ENCODE measurements at places on chromosomes 16 and 17. TPM values are rescaled to one million over a fixed set of nuclear protein-coding genes. Genes with fewer than 3 reads are reported as not detected.

- no peaks in the 10 kb centered on the region for H3K36me3 ChIP-seq
- H3K27ac ChIP-seq = peak overlapping the region; percentile 58
- DNase-seq = no peak
- peak overlapping the region; percentile 54 for H3K4me3 ChIP-seq
- H3K27me3 ChIP-seq = no peaks in the 10 kb centered on the region
Observed at GRCh38 chr16:15948532-15949209, 745 bp upstream of the ABCC1 start.

GRCh38 chr16:84313921-84314320 lies 19.2 kb downstream of the WFDC1 start:
- H3K27ac ChIP-seq = no peak overlapping the region
- no peak for DNase-seq
- no peak overlapping the region for H3K4me3 ChIP-seq
- H3K36me3 ChIP-seq = no peaks in the 10 kb centered on the region

- H3K4me1 ChIP-seq = no peaks in the 10 kb centered on the region
- H3K27me3 ChIP-seq = no peaks in the 10 kb centered on the region
- no peak overlapping the region for H3K27ac ChIP-seq
- no peak for DNase-seq
- no peak overlapping the region for H3K4me3 ChIP-seq
Observed at GRCh38 chr17:5272322-5272721, 9.8 kb upstream of the RABEP1 start.

GRCh38 chr17:59186850-59187249 lies 23.0 kb upstream of the SMG8 start:
- H3K4me1 ChIP-seq = no peaks in the 10 kb centered on the region
- H3K4me3 ChIP-seq = no peak overlapping the region
- no peaks in the 10 kb centered on the region for H3K27me3 ChIP-seq
- H3K27ac ChIP-seq = no peak overlapping the region
- peaks cover 45% of the 10 kb centered on the region for H3K36me3 ChIP-seq
- DNase-seq = no peak

- H3K27ac ChIP-seq = no peak overlapping the region
- no peaks in the 10 kb centered on the region for H3K4me1 ChIP-seq
- no peak overlapping the region for H3K4me3 ChIP-seq
- no peaks in the 10 kb centered on the region for H3K36me3 ChIP-seq
- no peaks in the 10 kb centered on the region for H3K27me3 ChIP-seq
Observed at GRCh38 chr16:86680162-86680561, 101.8 kb downstream of the FOXL1 start.

Gene CCDC200
- not detected for total RNA-seq

DNA sequence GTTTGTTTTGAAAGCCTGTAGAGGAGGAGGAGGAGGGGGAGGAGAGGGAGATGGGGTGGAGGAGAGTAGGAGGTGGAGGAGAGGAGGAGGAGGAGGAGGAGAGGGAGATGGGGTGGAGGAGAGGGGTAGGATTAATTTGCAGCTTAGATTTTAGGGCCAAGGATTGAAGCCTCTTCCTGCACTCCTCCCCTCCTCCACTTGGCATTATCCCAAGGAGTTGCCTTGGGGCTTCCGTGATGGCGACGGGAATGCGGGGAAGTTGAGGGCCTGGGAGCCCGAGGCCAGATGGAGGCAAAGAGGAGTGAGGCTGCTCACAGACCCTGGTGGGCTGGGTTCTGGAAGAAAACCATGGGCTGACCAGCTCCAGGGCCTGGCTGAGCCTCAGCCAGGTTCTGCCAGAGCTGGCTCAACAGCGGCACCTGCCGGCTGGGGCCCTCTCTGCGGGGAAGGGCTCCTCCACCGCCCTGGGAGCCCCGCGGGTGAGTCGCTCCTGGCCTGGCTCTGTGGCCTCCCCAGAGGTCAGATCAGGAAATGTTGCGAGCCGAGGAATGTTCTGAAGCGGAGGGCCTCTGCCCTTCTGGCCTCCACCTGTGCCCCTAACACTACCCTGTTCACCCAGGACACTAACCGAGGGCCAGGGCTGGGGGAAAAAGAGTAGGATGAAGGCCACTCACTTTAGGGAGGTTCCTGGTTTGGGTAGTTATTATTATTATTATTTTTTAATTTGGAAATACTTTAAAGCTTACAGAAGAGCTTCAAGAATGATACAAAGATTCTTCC lies 23.9 kb upstream of the FMNL1 start:
- no peak overlapping the region for H3K27ac ChIP-seq
- no peak overlapping the region for H3K4me3 ChIP-seq
- H3K36me3 ChIP-seq = no peaks in the 10 kb centered on the region
- peak; percentile 72 for DNase-seq

Gene SLC2A4
- total RNA-seq = 0.19 TPM

GRCh38 chr17:43658900-43659299 lies 2.8 kb downstream of the MEOX1 start:
- H3K27me3 ChIP-seq = peaks cover 17% of the 10 kb centered on the region
- H3K36me3 ChIP-seq = no peaks in the 10 kb centered on the region

Gene FTSJ3
- total RNA-seq = 32.9 TPM

DNA sequence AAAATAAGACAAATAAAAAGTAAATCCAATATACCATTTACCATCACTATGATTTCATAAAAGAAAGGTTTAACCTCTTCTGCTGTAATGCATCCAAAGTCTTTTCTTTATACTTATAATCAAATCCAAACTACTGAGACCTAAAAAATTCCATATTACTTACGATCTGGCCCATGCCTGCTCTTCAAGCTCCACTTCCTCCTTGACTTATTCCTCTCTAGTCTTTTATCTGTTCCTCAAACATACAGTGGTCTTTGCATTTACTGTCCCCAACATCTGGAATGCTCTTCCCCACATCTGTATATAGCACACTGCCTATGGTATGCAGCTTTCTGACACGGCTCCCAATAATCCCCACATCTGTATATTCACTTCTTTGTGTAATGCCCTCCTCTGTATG lies 33.8 kb downstream of the PCTP start:
- H3K27ac ChIP-seq = no peak overlapping the region
- peaks cover 2% of the 10 kb centered on the region for H3K4me1 ChIP-seq
- no peaks in the 10 kb centered on the region for H3K27me3 ChIP-seq
- no peak overlapping the region for H3K4me3 ChIP-seq
- DNase-seq = no peak

DNA sequence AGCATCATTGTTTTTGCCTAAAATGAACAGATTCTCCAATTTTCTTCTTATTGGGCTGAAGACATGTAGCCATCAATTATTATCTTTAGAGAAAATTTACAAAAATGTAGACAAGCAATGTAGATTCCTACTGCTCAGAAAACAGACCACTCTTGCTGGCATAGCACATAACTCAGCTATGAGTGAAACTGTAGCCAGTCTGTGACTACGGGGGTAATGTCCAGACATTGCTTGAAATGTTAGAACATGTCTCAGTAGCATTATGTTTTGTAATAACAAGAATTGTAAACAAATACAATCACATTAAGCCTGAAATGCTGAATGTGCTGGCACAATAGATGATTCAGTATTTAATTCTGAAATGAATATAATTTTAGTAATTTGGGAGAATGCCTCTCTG lies 265.7 kb upstream of the KCNJ16 start:
- no peak overlapping the region for H3K4me3 ChIP-seq
- DNase-seq = no peak
- no peaks in the 10 kb centered on the region for H3K4me1 ChIP-seq
- no peaks in the 10 kb centered on the region for H3K27me3 ChIP-seq
- H3K27ac ChIP-seq = no peak overlapping the region
- no peaks in the 10 kb centered on the region for H3K36me3 ChIP-seq

Gene MPG
- total RNA-seq = 45.1 TPM

- peak overlapping the region; percentile 99 for H3K27ac ChIP-seq
- peak overlapping the region; percentile 100 for H3K4me3 ChIP-seq
- peaks cover 38% of the 10 kb centered on the region for H3K4me1 ChIP-seq
- H3K36me3 ChIP-seq = peaks cover 35% of the 10 kb centered on the region
Observed at GRCh38 chr17:4944163-4944553, 4.1 kb downstream of the RNF167 start.

Gene SCN4A
- 0.19 TPM for total RNA-seq

Gene TAT
- total RNA-seq = 0.09 TPM

All from thymus (tissue), 14 donors.